ENCODE measurements at places on chromosomes 13 and 19.
A peak's percentile ranks its signal among the peaks of the same experiment; 100 is the strongest.

DNA sequence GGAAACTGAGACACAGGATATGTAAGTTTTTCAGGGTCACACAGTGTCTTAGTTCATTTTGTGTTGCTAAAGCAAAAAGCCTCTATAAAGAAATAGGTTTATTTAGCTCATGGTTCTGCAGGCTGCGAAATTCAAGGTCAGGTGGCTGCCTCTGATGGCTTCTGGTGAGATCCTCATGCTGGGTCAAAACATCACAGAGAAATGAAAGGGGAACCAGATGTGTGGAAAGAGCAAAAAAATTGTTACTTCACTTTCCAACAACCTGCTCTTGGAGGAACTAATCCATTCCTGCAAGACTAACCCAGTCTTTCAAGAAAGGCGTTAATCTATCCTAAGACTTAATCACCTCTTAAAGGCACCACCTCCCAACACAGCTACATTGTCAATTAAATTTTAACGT lies 64.2 kb upstream of the UBL3 start:
- DNase-seq: no peak

- peak; percentile 93 for DNase-seq
These were observed 37.7 kb upstream of the MCF2L start for GRCh38 chr13:112931028-112931934.

- DNase-seq: no peak
These were observed 993.9 kb downstream of the EFNB2 start for GRCh38 chr13:105541565-105541964.

- DNase-seq: no peak
These were observed 9.0 kb downstream of the NANOS3 start for GRCh38 chr19:13885826-13886365.

DNA sequence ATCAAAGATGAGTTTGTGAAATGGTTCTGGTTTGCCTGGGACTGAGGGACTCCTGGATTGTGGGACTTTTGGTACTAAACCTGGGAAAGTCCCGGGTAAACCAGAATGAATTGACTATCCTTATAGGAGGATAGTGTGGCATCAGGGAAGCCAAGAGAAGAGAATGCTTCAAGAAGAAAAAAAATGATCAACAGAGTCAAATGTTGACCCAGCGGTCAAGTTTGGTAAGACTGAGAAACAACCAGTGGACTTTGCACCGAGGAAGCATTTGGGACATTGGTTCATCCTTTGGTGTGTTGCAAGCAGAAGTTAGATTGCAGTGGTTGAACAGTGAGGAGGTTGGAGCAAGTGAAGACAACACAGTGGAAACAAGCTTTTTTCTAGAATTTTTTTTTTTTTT lies 33.5 kb downstream of the CLEC17A start:
- DNase-seq: no peak

GRCh38 chr19:37007587-37008220 lies 70.5 kb upstream of the ZNF420 start:
- DNase-seq: peak; percentile 24

- DNase-seq: no peak
These were observed 26.9 kb downstream of the CDK8 start for GRCh38 chr13:26280822-26281221.

DNA sequence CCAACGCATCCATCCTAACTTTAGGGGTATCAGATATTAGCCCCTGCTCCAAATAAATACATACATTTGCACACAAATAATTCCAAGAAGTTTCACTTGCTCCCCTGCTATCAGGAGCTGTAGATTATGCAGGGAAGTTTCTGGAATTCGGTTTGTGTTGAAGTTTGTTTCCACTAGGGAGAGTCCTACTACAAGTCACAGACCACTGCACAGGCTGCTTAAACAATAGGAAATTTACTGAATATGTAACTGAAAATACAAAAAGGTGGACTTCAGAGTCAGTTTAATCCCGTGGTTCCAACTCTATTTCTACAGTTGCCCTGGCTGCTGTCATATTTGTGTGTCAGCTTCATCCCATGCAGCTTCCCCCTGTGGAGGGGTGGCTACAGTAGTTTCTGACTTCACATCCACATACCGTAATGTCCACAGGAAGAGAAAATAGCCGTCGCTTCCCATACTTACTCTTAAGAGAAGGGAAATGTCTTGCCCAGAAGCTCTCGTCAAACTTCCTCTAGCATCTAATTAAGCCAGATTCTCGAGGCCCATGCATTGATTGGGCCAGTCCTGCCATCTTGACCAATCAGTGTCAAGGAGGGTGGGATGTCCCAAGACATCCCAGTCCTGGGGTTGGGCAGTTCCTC lies 286.6 kb downstream of the COG6 start:
- no peak for DNase-seq

DNA sequence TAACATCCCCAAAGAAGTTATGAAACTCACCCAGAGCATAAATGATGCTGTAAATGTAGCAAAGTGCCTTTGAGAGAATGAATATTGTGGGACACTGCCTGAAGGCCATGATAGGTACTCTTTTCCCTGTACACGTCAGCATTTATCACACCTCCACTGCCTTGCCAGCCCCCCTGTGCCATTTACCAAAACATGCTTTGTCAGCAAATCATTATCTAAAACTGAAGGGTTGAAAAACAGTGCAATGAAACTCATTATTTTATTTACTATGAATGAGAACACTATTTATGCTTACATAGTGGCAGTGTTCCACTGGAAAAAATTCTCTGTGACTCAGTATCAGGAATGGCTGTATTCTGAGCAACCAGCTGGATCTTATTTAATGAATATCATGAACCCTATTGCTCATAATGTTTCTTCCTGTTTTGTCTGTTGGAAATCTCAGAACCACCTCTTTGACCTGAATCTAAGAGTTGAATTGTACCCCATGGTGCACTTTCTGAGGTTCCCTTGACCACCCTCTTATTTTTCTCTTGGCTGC lies 564.1 kb downstream of the DCT start:
- no peak for DNase-seq
